ENCODE measurements at places on chromosomes 7 and 10.

GRCh38 chr10:87635498-87636312 is 24.0 kb upstream of the PAPSS2 start:
- DNase-seq: peak; percentile 47

DNA sequence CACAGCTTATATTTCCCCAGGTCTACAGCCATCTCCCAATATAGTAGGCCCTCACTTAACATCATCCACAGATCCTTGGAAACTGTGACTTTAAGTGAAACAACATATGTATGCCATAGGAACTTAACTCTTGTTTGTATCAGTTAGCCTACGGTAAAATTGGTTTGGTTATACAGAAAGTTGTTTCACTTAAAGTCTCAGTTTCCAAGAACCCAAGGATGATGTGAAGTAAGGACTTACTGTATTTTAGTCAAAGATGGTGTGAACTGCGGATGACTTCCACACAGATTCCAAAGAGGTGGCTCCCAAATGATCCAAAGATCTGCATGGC is 56.4 kb upstream of the MRLN start:
- DNase-seq: no peak

DNA sequence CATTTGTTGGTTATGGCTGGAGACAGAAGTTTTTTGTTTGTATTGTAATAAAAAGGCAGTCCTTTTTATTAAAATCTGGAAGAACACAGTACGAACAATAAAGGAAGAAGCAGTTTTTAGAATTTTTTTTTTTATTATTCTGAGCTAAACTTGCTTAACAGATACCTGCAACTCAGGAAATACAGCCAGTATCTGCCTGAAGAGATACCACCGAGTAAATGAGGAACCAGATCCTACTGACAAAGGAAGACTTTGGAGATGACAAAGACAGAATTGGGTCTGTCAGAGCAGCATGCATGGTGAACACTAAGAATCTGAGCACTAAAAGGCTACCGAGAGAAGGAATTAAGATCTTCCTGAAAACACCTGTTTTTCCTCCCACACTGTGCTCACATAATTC is 1335.9 kb upstream of the SORCS1 start:
- DNase-seq: no peak

- DNase-seq: no peak
These were observed 77.5 kb upstream of the CXCL12 start for GRCh38 chr10:44462338-44462914.

- no peak for DNase-seq
These were observed 206.9 kb upstream of the KLF14 start for GRCh38 chr7:130940907-130941306.

- DNase-seq: peak; percentile 1
These were observed 694.1 kb downstream of the ANKRD7 start for GRCh38 chr7:118918556-118918955.

- DNase-seq: no peak
These were observed 58.0 kb downstream of the AHCYL2 start for GRCh38 chr7:129282865-129283264.

DNA sequence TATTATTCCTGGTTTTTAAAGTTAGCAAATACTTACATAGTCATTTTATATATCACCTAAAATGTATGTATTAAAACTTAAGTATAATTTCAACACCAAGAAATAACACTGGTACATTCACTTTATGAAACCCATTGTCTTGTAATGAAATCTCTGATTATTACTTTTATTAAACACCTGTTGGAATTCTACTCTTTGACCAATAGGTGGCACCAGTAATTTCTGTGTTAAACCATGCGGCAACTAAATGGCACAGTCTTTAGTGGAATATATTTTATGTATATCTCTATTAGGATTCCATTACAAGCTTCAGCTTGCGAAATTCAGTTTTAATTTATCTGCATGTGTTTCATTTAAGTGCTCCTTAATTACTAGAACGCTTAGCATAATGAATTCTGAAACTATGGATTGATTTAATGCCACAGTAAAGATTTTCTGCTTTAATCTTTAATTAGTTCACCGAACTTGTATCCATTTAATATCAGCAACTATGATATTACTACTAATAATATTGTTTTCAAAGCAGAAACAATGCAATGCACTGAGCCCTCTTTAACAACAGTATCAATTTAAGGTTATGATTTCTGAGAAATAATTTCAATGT is 181.3 kb downstream of the MAGI2 start:
- peak; percentile 56 for DNase-seq

GRCh38 chr7:10346032-10346431 is 627.6 kb upstream of the PHF14 start:
- DNase-seq: no peak

- DNase-seq: no peak
These were observed 238.1 kb upstream of the ZWINT start for GRCh38 chr10:56599201-56599600.

DNA sequence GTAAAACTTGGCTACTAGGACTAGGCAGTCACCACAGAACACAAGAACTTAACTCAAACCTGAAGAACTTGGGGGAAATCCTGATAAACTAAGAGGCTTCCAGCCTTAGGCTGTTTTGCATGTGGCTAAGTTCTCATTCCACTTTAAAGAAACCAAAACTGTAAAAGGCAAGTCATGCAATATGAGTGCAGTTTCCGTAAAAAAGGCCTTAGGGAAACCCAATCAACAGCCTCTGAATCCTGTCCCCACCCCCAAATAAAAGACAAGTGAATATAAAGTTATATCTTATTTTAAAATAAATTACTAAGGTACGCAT is 95.1 kb downstream of the USP6NL start:
- no peak for DNase-seq

DNA sequence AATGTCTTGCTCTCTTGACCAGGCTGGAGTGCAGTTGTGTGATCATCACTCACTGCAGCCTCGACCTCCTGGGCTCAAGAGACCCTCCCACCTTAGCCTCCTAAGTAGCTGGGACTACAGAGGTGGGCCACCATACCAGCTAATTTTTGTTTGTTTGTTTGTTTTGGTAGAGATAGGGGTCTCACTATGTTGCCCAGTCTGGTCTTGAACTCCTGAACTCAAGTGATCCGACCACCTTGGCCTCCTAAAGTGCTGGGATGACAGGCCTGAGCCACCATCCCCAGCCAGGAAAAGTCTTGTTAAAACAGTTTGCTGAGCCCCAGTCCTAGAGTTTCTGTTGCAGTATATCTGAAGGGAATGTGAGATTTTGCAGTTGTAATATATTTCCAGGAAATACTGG is 83.9 kb downstream of the SKIDA1 start:
- no peak for DNase-seq

- no peak for DNase-seq
These were observed 119.1 kb upstream of the CDCA7L start for GRCh38 chr7:22064816-22065215.

All from urothelium cell line (cell line).